ENCODE measurements at places on chromosomes 2 and 18.

GRCh38 chr2:204643326-204643725 is 98.1 kb downstream of the PARD3B start:
- no peak for DNase-seq

DNA sequence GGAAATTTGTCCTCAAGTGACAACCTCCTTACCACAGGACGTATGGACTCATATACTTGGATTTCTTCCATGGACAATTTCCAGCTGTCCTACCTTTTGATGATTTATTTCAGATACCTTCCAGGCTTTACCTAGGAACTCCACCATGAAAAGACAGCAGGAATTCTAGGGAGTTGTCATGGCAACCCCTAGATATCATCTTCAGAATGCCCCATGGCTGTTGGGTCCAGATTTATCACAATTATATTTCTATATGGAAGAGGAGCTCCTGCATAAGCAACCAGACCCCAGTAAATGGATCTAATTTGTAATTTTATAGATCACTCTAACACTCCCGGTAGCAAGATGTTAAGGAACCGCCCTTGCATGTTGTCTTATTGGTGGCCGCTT is 102.3 kb upstream of the ZNF521 start:
- no peak for DNase-seq

- no peak for DNase-seq
Measured at GRCh38 chr2:23542230-23542789, 157.3 kb downstream of the KLHL29 start.

DNA sequence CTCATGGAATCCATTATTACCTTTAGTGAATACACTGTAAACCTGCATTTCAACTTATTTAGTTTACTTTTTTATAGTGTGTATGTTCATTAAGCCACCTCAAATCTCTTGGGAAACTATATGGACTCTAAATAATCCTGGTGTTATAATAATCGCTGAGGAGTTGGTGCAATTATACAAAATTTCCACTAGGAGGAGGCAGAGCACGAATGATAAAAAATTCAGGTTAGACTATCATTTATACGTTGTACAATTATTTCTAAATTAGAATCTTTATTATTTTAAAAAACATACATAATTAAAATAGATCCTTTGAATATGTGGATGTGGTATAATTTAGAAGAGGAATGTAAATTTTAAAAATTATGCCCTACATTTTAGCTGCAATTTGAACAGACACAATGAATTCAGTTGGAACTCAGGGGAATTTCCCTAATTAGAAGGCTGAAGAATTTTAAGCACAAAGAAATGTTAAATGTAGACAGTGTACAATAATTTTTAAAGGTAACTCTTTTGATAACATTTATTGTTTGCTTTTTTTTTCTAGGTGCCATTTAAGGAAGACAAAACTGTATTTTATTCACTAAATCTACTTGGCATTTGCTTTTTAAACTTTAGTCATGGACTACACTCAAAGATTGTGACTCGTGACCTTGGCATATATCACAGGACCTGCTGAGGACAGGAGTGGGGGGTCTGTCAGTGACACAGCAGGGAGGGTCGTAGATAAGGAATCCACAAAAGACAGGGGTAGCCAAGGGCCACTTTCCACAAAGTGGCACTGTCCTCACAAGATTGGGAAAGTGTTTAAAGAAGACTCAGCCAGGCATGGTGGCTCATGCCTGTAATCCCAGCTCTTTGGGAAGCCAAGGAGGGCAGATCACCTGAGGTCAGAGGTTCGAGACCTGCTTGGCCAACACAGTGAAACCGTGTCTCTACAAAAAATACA is 45.5 kb downstream of the RAB12 start:
- DNase-seq = peak; percentile 75
